ENCODE measurements at places on chromosomes 16 and 17.

- no peak for DNase-seq
These were observed 49.3 kb upstream of the SLC12A3 start for GRCh38 chr16:56815721-56816120.

GRCh38 chr16:59179446-59180082, 445.4 kb upstream of the GOT2 start:
- DNase-seq: no peak

GRCh38 chr16:31348579-31348978, 6.4 kb upstream of the ITGAX start:
- no peak for DNase-seq

GRCh38 chr16:48317614-48318315, 67.4 kb downstream of the SIAH1 start:
- DNase-seq: no peak

GRCh38 chr17:10458701-10459100, 10.7 kb downstream of the MYH4 start:
- no peak for DNase-seq

DNA sequence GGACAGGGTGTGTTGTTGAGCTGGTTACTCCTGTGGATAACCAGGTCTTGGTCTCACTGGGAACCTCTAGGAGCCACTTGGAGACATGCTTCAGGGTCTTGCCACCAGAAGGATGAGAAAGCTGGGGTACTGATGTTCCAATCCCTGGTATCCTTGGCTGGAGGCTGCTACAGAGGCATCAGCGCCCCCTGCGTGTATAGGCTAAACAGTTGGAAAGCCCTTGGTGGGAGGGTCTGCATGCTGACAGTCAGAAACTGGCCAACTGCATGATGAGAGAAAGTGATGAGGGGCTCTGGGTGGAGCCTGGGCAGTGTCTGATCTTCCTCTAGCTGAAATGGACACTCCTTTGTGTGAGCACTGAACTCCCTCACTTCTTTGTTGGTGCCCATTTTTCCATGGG, 536.9 kb downstream of the XYLT1 start:
- DNase-seq: no peak

GRCh38 chr17:66509926-66510325, 207.5 kb downstream of the PRKCA start:
- DNase-seq: no peak

- no peak for DNase-seq
These were observed 39.5 kb downstream of the CYB5B start for GRCh38 chr16:69463876-69464275.

- no peak for DNase-seq
These were observed 224.5 kb downstream of the ZNF423 start for GRCh38 chr16:49631187-49632041.

DNA sequence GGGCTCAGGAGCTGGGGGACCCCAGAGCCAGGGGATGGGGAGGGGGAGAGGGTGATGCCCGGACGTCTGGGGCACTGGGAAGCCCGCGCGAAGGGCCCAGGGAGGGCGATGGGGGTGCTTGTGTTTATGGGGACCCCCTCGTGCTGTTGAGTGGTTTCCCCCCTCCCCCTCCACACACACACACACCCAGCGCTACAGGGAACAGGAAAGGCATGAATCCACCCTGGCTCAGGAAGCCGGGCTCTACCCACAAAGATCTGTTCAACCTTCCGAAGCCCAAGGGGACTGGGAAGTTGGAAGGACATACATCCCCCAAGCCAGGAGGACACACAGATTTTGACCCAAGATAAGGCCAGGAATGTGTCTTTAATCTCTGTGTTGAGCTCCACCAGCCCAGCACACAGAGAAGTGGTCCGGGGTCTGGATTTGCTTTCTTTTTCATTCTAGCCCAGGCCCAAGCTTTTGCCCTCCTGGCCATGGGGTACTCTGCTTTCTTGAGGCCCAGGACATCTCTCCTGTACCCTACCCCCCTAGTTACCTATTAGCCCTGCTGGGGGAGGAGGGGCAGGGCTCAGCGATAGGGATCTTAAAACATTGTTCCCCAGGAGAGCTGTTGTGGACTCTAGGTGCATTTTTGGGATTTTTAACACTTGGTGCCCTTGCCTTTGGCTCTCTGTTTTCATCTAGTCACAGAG, 1.2 kb downstream of the UBALD2 start:
- DNase-seq: no peak

DNA sequence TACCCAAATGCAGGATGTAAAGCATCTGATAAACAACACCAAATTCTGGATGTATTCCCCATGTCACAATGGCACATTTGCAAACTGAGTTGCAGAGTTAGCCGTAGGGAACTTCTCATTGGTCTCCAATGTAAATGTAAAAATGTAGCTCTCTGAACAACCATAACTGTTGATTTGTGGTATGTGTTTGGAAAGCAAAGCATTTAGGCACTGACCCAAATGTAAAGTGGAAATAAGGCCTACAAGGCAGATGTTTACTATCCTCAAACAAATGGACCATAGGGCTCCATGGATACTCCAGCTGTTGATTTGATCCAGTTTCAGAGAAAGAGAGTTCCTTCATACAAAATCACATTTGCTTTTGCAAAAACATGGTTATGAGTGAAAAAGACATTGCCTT, 223.0 kb upstream of the ELAC2 start:
- DNase-seq: no peak

DNA sequence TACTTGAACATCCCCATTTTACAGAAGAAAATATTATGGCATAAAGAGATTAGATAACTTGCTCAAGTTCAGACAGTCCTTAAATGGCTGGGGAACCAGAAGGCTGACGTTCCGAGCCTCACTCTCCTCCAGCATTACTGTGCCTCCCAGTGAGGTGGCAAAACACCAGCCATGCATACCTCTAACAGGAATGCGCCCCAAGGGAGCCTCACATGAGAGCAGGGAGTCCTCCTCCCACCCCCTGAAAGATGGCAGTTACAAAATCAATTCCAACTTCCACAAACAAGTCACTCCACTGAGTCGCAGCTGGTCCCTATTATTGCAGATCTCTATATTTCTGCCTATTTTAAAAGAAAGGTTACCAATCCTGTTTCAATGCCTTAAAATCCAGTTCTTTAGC, 55.5 kb downstream of the ANKFY1 start:
- no peak for DNase-seq

DNA sequence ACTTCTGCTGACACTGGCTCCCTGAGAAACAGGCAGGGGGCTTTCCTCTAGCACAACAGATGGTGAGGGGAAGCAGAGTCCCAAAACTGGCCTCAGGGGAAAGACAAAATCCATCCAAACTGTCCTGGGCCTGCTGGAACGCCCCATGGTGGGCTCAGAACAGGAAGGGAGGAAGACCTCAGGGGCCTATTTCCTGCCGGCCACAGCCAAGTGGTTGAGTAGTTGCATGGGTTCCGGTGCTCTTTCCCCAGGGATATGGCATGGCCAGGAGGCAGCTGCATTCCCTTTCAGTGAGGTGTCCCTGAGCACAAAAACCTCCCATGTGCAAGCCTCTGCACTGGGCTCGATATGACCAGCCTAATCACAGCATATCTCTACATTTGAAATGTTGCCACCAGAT, 303.0 kb upstream of the IRX5 start:
- no peak for DNase-seq

DNA sequence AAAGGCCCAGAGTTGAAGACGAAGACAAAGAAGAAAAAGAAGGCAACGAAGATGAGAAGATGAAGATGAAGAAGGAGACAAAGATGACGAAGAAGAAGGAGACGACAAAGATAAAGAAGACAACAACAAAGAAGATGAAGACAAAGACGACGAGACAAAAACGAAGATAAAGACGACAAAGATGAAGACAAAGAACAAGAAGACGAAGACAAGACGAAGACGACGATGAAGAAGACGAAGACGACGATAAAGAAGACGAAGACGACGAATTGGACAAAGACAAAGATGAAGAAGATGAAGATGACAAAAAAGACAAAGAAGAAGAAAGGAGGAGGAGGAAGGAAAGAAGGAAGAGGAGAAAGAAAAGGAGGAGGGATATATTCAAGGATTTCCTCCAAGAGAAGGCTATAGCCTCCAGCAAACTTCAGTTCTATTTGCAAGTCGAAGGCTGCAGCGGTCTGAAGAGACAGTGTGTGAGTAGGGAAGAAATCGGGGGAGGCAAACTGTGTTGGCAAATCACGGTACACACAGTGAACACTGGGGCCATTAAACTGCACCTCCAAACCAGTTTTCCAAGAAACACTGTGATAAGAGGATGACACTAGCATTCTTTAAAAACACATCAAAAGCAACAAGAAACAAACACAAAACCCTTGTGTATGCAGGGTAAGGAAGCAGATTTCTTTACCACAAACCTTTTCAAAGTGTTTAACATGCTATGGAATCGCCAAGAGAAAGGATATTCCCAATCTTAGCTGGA, 40.5 kb downstream of the MARF1 start:
- DNase-seq: no peak

GRCh38 chr17:82689077-82689476, 9.4 kb downstream of the RAB40B start:
- DNase-seq: no peak

GRCh38 chr16:58411736-58412614, 19.7 kb downstream of the GINS3 start:
- DNase-seq: no peak

DNA sequence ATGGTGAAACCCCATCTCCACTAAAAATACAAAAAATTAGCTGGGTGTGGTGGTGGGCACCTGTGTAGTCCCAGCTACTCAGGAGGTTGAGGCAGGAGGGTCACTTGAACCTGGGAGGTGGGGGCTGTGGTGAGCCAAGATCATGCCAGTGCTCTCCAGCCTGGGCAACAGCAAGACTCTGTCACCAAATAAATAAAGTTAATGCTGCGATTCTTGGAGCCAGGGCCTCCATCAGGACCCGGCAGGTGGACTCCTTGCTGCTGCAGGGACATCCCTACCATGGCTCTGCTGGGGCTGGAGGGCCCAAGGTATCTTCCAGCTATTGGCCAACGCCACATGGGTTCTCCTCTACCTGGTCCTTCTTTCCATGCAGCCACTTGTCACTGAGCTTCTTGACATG, 82.5 kb upstream of the CACNG5 start:
- no peak for DNase-seq

DNA sequence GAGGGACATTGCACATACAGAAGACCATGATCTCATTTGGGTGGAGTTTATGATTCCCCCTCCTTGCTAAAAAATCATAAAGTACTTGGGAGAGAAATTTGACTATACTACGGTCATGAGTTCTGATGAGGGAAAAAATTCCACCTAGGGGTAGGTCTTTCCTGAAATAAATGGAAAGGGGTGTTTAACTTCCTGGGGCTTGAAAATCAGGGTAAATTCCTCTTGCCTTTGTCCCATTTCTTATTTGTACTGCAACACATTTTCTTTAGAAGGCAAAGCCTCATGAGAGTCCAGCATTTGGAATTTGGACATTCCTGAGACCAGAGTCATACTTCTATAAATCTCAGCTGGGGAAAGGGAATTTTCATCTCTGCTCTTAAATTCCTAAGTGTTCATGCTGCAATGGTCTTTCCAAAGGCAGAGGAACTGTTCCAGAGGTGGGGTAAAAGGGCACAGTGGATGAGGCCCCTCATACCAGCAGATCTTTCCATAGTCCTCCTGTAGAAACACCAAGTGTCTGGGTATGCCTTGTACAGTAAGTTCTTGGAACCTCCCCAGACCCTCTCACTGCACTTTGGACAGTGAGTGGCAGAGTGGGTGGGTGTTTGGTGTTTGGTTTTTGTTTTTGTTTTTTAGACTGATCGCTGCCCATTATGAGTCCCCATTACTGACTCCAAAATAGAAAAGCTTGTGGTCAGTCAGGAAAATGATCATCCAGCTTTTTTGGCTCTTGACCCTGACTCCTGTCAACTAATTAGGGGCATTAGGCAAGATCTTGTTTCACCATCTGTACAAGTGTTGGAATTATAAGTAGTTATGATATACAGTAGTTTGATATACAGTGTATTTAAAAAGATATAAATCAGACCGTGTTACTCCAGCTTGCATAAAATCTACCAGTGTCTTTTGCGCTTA, 6.0 kb downstream of the LYRM1 start:
- no peak for DNase-seq

DNA sequence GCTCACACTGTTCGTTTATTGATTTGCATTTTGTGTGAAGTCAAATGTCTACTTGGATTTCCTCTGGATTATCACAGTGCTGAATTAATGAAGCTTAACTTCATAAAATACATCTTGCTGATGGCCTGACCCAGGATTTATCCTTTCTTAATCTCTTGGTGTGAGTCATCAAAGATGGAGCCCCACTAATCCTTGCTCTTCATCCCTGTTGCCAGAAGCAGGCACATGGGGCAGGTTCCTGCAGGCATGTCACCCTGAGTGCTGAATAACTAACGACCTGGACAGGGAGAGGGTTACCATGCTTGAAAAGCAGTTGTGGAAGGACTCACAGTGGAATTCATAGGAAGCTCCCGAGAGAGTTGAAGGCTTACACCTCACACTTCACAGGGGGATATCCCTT, 56.0 kb upstream of the FA2H start:
- DNase-seq: no peak

Data from omental fat pad (tissue), 4 donors.